Stimulated activated CD8-positive, alpha-beta memory T cell treated with anti-CD3 and anti-CD28 coated beads, Interleukin-7, amount 100 ng/mL, for 48 hours (primary cell): ENCODE measurements at places on chromosomes 6 and 20.

DNA sequence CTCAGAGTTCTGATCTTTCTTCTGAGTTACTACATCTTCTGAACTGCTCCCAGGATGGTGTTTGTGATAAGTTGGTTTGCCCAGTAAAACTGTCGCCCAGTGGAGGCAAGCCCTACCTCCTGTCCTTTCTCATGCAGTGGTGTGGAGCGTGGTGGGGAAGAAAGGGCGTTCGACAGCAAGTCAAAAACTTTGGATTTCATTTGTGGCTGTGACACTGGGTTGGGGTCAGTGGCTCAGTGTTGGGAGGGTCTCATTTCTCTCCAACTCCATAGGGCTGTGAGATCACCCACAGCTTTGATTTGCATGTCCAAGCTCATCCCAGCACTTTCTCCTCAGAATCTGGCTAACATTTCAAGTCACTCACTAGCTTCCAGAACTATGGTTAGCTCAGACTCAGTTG, 17.5 kb upstream of the SLC22A2 start:
- no peak for DNase-seq

- no peak for DNase-seq
These were observed 55.3 kb downstream of the DLL1 start for GRCh38 chr6:170235391-170236125.

DNA sequence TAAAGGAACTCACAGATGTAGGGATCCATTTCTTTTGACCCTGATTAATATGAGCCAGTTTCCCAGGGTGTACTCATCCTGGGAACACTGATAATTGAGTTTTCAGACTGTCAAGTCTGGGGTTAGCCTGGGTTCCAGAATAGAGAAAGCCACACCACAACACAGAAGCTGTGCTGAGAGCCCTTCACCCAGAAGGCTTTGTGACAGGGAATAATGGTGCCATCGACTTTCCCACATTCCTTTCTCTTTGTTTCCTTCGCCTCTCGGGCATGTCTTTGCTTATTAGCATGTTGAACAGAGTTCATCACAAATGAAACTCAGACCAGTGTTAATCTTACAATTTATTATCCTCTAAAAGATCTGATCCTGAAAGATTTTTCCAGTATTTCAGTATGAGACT, 95.0 kb downstream of the TCP11 start:
- DNase-seq, result no peak

DNA sequence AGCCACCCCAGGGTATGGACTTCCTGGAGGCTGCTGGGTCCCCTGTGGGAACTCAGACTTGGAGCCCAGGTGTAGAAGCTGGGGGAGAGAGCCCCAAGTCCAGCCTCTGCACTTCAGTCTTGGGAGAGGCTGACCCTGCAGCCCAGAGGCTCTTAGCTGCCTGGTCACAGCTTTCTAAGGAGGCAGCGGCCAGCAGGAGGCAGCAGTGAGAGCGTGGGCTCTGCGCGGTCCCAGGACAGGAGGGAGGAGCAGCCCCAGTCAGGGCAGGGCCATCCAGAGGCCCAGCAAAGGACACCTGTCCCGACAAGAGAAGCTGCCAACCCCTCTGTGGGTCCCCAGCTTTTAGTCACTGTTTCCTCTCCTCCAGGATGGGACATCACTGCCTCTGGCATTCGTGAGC, 9.4 kb downstream of the TREML2 start:
- no peak for DNase-seq

GRCh38 chr6:74091136-74091793, 395.3 kb downstream of the CD109 start:
- no peak for DNase-seq

- no peak for DNase-seq
These were observed 112.2 kb downstream of the IRF4 start for GRCh38 chr6:503610-504362.
